ENCODE measurements at places on chromosomes 3 and 15. TPM values are rescaled to one million over a fixed set of nuclear protein-coding genes. Genes with fewer than 3 reads are reported as not detected.

DNA sequence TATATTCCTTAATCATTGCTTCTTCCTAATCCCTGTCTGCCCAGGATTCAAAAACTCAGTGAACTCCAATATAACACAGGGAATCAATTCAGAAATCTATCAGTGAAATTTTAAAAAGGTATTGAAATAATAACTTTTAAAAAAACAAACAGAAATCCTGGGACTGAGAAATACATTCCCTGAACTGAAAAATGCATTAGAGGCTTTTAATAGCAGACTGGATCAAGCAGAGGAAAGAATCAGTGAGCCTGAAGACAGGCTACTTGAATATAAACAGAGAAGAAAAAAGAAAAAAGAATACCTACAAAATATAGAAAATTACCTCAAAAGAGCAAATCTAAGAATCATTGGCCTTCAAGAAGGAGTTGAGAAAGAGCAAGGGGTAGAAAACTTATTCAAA lies 54.7 kb downstream of the CEP70 start:
- DNase-seq, result no peak

GRCh38 chr3:45632956-45633355 lies 38.4 kb downstream of the LIMD1 start:
- DNase-seq, result no peak

- no peak for DNase-seq
Measured at GRCh38 chr3:83233715-83234114, 1472.3 kb upstream of the GBE1 start.

GRCh38 chr15:89971592-89971997 lies 29.5 kb upstream of the ZNF710 start:
- DNase-seq, result peak; percentile 68

DNA sequence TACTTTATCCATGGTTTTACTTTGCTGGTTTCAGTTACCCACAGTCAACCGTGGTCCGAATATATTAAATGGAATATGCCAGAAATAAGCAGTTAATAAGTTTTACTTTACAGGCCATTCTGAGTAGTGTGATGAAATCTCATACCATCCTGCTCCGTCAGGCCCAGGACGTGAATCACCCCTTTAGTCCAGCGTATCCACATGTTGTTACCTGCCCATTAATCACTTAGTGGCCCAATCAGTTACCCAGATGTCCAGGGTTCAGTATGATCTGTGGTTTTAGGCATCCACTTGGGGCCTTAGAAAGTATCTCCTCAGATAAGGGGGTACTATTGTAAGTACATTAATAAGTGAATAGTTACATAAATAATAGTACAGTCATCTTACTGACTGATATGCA lies 88.0 kb downstream of the TTBK2 start:
- peak; percentile 82 for DNase-seq

DNA sequence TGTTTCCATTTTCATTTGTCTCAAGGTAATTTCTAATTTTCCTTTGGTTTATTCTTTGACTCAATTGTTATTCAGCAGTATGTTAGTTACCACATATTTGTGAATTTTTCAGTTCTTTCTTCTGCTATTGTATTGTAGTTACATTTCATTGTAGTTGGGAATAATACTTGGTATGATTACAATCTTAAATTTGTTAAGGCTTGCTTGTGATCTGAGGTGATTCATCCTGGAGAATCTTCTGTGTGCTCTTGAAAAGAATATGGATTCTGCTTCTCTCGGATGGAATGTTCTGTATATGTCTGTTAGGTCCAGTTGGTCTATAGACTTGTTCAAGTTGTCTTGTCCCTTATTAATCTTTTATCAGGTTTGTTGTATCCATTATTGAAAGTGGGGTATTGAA lies 63.4 kb upstream of the VEPH1 start:
- no peak for DNase-seq

DNA sequence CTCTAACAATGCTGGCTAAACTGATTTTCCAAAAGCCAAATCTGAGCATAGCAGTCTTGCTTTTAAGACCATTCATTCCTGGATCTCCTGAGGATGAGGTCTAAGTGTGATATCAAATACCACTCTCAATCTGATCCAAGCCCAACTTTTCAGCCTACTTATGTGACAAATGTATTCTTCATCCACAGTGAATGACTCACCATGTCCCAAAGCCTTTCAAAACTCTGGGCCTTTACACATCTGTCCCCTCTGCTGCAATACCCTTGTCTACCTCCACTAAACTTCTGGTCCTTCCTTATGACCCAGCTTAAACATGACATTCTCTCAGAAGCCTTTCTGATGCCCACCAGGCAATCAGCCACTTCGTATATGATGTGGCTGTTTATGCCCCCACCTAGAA lies 4.6 kb downstream of the ANAPC13 start:
- DNase-seq, result no peak

- no peak for DNase-seq
Measured at GRCh38 chr3:115947325-115947724, 324.0 kb downstream of the GAP43 start.

DNA sequence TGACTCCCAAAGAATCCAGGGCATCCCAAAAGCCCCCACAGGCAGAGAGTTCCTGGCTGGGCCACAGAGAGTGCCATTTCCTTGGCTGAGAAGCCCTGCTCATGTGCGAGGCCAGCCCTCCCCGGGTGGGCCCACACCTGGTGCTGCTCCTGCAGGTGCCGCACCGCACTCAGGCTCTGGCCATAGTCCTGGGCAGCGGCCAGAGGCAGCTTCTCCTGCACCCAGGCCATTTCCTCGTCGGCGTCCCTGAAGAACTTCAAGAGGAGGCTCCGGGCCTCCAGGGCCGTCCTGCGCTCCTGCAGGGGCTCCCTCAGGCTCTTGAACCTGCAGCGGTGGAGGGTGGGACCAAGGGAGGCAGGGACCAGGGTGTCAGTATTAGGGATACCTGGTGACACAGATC lies 18.1 kb downstream of the PLA2G4B start:
- no peak for DNase-seq

GRCh38 chr15:92163641-92164040 lies 230.0 kb upstream of the ST8SIA2 start:
- no peak for DNase-seq

DNA sequence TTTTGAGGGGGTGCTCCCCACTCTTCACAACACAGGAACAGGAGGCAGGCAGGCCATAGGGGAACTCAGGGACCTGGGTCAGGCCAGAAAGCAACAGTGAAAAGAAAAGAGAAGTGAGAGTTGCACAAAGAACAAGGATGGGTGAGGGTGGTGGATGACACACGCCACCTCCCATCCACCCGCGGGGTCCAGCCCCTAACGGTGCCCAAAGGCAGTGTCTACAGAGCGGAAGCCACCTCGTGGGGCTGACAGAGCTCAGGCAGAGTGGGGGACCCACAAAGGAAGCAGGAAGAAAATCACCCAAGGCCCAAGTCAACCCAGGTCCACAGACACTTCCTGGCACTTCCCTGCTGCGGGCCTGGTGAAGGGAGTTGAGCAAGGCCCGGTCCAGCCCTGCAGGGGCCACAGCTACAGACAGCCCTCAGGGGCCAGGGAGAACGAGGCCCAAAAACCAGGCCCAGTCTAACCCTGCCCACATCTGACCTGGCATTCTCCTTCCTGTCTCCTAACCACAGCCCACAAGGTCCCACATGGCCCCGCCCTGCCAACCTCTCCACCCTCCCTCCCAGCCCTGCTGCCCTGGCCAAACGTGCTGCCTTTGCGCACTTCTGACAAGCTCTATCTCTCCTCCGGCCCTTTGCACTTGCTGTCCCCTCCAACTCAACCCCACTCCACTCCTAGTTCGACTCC lies 5.9 kb downstream of the NUP210 start:
- no peak for DNase-seq

DNA sequence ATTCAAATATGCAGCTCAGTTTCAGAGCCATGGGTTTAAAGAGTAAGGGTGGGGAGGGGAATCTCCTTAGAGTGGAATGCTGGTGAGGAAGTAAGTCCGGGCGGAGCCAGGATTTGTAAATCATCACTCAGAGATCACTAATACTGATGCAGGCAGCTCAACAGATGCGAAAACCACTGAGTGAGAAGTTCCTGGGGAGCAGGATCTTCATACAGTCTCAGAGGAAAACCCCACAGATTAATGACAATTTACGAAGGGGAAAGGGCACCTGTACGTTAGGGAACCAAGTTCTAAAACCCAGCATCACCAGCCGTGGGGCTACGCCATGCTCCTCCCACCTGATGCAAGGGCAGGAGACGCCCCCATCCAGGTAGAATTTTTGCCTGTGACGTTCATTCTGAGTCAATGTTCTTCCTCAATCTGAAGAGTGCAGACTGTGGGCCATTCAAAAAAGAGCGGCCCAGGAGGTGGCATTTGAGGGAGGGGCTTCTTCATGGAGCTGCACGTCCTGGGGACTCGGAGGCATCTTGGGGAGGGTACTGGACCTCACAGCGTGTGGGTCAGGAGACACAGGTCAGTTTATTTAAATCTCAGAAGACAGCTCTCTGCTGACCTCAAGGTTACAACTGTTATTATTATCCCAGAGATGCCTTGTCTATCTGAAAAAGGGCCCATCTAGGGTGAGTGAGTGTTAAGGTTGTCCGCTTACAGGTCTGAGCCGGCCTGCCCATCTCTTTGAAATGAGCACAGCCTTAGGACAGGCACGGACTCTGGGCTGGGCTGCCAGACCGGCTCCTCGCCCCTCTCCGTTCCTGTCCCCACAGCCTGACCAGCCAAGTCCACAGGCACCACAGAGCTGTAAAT lies 228.0 kb downstream of the XXYLT1 start:
- DNase-seq, result no peak

GRCh38 chr15:85415783-85416182 lies 35.4 kb downstream of the AKAP13 start:
- no peak for DNase-seq

DNA sequence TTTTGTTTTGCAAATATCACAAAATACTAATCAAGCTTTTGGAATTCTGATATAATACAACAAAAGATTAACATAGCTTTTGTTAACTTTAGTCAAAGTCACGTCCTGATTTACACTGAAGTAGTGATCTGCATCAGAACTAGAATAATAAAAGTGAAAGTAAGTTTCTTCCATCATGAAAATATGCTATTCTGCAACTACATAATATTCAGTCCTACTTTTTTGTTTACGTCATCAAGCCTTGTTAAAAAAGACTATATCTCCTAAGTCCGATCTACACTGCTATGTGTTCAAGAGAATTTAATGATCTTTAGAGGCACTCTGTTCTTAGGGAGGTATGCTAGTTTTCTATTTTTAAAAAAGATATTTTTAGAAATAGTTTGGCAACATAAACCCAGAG lies 330.1 kb downstream of the ARPP21 start:
- no peak for DNase-seq

DNA sequence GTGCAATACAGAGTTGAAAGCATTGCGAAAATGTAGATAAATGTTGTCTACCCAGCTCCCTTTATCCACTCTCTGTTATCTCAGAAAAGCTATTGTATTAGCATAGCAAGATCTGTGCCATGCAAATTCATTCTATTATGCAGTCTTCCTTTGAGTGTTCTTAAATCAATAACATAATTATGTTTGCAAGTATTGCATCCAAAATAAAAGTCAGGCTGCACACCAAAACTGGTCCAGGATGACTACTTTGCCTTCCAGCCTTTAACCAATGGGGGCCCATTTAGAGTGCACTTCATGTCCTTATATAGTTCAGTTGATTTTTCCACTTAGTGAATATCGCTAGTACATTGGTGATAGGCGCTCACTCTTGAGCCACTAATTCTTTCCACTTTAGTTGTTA lies 107.4 kb upstream of the MLF1 start:
- no peak for DNase-seq

DNA sequence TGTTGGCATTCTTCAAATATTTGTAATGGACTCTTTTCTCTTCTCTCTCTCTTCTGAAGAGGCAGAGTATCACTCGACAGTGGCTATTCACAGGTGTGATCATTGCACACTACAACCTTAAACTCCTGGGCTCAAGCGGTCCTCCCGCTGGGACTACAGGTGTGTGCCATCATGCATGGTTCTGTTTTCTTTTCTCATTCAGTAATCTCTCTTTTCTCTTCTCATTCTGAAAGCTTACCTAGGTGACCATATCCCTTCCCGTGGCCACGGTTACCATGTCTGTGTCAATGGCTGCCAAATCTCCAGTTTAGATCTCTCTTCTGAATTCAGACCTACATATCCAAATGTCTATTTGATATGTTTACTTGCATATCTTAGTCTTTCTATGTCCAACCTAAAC lies 96.3 kb downstream of the SOX2 start:
- DNase-seq, result no peak

DNA sequence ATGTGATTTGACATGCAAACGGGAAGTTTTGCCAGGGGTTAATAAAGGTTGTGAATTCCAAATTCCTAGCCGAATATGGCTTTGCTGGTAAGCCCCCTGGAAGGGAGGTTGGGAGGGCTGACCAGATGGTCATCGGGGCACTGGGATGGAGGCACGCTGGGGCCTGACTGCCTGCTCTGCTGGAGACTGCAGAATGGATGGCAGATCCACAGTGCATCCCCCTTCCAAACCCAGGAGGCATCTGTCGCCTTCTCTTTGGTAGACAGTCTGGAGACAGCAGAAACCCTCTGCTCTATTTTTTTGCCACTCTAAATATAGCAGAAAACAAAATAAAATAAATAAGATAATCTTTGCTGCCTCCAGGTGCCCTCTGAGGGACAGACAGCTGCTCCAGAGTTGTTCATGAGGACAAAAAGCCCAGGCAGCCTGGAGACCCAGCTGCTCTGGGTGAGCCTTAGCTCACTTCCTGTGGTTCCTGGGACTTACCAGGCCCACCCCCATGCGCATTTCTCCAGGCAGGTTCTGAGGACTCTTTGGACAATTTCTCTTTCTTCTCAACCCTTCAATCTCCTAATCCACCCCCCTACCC lies 6.1 kb upstream of the SPTBN5 start:
- DNase-seq, result no peak

- no peak for DNase-seq
Measured at GRCh38 chr3:125179884-125180240, 32.7 kb downstream of the SLC12A8 start.

Gene VGLL3
- total RNA-seq, result 223 TPM

Gene CIB2
- 4.8 TPM for total RNA-seq

Gene IGF1R
- 42.2 TPM for total RNA-seq

Gene MESP1
- under 0.01 TPM for total RNA-seq

Gene PRSS50
- total RNA-seq, result not detected

Gene SNX22
- 0.32 TPM for total RNA-seq

Gene AGTR1
- total RNA-seq, result 1.6 TPM

Data from fibroblast of villous mesenchyme (primary cell).